ENCODE measurements at places on chromosomes 1 and 21. TPM values are rescaled to one million over a fixed set of nuclear protein-coding genes. Genes with fewer than 3 reads are reported as not detected.
A peak's percentile ranks its signal among the peaks of the same experiment; 100 is the strongest.

DNA sequence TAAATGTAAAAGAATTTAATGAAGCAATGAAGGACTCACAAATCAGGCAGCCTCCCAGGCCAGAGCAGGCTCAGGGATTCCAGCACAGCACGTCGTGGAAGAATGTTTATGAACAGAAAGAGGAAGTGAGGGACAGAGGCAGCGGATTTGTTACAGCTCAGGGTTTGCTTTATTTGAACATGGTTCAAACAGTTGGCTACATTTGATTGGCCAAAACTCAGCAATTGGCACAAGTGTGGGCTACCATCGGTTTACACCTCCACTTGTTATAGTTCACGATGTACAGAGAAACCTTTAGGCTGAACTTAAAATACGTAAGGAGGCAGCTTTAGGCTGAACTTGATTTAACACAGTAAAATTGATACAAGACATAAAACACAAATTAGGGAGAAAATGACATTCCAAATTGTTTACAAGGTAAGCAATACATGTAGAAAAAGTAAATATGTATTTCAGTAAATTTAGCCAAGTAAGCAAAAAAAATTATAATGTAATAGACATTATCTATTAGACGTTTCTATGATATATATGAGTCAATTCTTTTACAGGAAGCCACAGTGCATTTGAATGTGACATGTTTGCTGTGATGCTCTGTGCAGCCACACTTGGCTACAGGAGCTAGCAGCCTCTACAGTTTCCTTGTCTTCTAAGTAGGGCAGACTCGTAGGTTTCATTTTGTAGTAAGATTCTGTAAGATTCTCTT, 126.5 kb downstream of the ADSS2 start:
- DNase-seq: no peak

- DNase-seq: no peak
Observed at GRCh38 chr1:34126486-34126885, 38.5 kb downstream of the CSMD2 start.

- peak; percentile 28 for DNase-seq
Observed at GRCh38 chr1:5758859-5759578, 233.2 kb downstream of the NPHP4 start.

- no peak for DNase-seq
Observed at GRCh38 chr1:201711811-201712210, 117.1 kb upstream of the IPO9 start.

GRCh38 chr1:17360272-17360956, 11.6 kb upstream of the PADI6 start:
- no peak for DNase-seq

DNA sequence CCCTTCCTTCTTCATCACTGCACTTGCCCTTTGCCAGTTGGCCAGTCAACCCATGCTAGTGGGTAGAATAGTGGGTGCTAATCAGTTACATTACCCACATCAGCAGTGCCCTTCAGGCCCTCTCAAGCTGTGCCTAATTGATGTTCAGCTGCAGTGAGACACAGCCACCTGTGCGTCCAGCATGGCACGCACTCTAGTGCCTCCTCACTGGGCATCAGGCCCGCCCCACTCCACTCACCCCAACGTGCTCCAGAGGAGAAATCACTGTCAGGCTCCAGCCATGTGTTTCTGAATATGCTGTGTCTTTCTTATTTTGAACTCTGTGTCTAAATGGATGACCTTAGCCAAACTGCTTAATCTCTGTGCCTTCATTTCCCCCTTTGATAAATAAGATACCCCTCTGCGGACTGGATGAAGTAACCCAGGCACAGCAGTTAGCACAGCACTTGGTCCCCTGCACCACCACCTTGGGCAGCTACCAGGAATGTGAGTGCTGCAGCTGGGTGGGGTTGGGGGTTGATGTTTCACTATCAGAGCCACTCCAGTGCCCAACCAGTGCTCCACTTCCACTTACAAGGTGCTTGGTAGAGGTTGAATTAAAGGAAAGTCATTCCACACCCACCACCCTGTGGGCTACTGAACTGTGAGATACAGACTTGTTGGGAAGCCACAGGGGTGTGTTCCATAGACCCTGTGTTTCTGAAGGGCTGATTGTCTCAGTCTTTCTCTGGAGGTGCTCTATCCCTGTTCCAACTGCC, 8.9 kb upstream of the ADORA3 start:
- no peak for DNase-seq

DNA sequence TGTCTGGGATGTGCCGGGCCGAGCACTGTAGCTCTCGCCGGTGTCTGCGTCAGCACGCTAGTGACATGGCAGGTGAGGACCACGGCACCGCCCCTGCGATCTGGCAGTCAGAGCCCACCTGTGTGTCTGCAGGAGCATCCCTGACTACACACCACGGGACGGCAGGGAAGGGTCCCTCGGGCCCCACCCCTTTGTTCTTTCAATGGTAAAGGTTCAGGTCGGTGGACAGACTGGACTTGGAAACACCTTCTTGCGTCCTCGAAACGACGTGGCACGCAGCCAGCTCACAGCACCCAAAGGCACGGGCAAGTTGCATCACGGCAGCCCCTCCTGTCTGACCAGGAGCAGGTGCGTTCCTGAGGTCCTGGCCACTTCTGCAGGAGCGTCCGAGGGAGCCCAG, 3.7 kb upstream of the SAMD11 start:
- no peak for DNase-seq

GRCh38 chr1:29626726-29627125, 390.4 kb downstream of the PTPRU start:
- DNase-seq: no peak

DNA sequence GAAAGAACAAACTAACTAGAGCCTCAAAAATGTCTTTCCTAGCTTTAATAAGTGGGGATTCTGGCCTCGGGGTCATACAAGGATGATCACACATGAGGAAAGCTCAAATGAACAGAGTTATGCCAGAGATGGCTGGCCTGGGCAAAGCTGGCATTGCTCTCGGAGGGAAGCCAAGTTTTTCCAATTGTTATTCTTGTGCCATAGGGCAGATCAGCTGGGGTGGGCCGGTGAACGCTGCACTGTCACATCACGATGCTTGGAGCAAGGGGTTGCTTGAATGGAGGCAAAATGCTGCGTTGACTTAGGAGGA, 75.9 kb upstream of the LYST start:
- DNase-seq: no peak

DNA sequence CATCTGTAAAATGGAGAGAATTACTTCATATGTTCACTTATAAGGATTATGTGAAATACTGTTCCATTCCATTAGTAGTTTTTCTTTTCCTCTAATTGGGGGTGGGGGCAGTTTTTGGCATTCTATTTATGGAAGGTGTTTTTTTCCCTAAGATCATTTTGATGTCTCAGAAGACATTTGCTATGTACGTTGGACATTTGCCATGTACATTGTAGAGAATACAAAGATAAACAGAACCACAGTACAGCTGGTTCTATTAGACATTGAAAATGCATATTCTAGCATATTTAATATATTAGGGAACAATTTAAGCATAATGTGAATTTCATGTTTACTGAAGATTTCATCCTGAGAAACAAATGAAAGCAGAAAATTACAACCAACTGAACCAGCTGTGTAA, 98.5 kb downstream of the PTBP2 start:
- DNase-seq: no peak

DNA sequence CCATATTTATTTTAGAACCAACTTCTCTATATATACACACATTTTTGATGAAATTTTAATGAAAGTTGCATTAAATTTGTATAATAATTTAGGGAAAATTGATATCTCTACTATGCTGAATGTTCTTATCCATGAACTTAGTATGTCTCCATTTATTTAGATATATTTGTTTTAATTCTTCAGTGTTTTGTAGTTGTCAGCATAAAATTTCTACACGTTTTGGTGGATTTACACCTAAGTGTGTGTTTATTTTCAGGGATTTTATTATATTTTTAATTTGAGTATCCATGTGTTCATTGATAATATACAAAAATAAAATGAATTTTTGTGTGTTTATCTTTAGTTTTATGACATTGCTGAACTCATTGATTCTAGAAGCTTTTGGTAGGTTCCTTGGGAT, 36.7 kb downstream of the PCBP3 start:
- DNase-seq: no peak

DNA sequence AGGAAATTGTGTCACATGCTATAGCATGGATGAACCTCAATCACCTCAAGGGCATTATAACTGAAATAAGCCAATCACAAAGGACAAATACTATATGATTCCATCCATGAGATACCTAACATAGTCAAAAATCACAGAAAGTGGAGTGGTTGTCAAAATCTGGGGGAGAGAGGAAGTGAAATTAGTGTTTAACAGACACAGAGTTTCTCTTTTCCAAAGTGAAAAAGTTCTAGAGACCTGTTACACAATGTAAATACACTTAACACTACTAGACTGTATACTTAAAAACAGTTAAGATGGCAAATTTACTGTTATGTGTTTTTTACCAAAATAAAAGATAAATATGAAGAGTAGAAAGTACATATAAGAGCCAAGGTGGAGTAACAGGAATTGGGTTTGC, 31.8 kb downstream of the ZNF644 start:
- DNase-seq: no peak

DNA sequence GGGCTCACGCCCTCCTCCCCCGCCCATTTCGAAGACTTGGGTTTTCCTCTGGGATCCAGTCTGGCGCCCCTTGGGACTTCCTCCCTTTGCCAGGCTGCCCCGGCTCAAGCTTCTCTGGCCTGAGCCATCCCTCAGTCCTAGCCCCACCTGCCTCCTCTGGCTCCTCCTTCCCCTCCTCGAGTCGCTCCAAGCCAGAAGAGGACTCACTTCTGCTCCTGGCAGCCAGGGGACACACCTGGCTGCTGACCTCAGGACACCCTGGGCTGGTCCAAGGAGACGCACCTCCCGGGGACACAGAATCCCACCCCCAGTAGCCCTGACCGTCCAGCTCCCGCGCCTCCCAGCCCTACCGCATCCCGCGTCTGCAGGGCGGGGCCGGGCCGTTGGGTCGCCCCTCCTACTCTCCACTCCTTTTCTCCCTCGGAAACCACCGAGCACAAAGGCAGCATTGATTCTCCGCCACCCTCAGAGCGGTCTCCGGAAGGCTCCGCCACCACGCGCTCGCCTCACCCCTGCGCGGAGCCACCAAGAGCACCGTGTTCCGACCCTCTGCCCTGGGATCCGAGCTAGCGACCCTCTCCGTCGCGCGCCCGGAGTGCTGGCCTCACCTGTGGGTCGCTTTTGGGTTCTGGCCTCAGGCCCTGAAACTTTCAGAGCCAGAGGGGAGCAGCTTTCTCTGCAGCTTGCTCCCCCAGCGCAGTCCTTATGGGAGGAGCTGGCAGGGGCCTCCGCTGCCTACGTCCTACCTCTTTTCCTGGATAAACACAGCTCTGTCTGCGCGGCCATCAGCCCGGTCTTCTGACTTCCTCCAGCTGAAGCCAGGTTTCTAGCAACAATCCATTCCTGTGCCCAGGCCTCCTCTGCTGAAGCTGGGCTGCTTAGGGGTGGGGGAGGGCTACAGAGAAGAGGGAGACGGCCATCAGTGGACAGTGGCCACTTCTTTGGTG, at the start of gene C2CD4D:
C2CD4D (minus strand) TSS at position 364 of the 947 bp plus-strand sequence. CDS start 831 bp downstream, outside the sequence.
- peak; percentile 83 for DNase-seq

- DNase-seq: no peak
Observed at GRCh38 chr1:109228167-109228566, 14.4 kb downstream of the SARS1 start.

DNA sequence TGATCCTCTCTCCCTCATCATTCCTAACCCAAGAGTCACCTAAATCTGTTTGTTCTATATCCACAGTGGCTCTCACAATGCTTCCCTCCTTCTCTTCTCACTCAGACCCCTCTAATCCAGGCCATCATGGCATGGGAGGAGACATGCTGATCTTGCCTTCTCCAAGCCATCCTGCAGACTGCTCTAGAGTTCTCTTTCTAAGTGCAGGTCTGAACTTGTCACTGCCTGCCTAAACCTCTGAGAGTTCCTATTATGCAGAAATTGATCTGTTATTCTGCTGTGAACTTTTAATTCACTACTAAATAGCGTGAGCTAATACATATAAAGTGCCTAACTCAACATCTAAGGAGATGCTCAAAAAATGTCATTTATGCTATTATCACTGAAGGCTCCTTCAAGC, 26.8 kb downstream of the LAMC2 start:
- no peak for DNase-seq

DNA sequence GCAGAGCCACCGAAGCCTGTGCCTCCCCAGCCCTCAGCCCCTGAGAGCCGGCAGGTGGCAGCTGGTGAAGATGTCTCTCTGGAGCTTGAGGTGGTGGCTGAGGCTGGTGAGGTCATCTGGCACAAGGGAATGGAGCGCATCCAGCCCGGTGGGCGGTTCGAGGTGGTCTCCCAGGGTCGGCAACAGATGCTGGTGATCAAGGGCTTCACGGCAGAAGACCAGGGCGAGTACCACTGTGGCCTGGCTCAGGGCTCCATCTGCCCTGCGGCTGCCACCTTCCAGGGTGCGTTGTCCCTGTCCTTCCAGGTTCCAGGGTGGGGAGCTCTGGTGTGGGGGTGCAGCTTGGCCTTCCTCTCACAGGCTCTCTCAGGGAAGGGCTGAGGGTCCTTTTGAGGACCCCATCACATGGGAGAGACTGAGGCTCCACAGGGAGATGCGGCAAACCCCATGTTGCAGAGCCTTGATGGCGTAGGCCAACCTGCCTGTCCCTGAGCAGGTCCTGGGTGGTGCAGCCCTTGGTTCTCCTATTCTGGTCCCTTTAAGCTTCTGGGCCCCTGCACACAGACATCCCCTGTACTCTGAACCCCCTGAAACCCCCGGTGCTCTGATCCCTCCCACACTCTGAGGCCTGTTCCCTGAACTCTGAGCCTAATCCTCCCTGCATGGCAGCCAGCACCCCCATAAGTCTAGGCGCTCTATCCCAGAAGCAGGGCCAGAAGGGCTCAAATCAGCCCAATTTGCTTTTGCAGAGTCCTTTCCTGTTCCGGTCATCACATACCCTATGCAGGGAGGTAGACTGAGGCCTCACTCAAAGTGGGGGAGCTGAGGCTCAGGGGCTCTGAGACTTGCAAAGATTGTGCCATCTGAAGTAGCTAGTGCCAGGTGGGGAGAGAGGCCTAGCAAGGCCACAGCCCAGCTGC, 88.5 kb downstream of the TRIM11 start:
- peak; percentile 61 for DNase-seq

- no peak for DNase-seq
Observed at GRCh38 chr1:56399795-56400194, 179.6 kb downstream of the PLPP3 start.

DNA sequence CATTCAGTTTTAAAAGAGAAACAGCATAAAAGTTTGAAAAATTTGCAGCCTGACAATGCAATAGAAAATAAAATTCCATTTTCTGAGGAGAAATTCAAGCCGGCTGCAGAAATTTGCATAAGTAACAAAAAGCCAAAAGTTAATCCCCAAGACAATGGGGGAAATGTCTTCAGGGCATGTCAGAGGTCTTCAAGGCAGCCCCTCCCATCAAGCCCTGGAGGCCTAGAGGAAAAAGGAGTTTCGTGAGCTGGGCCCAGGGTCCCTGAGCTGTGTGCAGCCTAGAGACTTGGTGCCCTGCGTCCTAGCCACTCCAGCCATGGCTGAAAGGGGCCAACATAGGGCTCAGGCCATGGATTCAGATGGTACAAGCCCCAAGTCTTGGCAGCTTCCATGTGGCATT, 74.6 kb downstream of the PIK3R3 start:
- DNase-seq: no peak

The MAP3K21 gene
- total RNA-seq: 3.1 TPM

The LENEP gene
- total RNA-seq: 0.60 TPM

The SPRR2E gene
- not detected for total RNA-seq

The CYP4A11 gene
- total RNA-seq: not detected

The TEX38 gene
- not detected for total RNA-seq

The IL19 gene
- total RNA-seq: 2.2 TPM

The KDM5B gene
- total RNA-seq: 71.9 TPM

The KIF14 gene
- 3.3 TPM for total RNA-seq

The PGLYRP4 gene
- total RNA-seq: not detected

The CAPN8 gene
- not detected for total RNA-seq

The CHIA gene
- total RNA-seq: not detected

Measured in spleen (tissue), 13 donors.